ENCODE measurements at places on chromosomes 4 and X.

DNA sequence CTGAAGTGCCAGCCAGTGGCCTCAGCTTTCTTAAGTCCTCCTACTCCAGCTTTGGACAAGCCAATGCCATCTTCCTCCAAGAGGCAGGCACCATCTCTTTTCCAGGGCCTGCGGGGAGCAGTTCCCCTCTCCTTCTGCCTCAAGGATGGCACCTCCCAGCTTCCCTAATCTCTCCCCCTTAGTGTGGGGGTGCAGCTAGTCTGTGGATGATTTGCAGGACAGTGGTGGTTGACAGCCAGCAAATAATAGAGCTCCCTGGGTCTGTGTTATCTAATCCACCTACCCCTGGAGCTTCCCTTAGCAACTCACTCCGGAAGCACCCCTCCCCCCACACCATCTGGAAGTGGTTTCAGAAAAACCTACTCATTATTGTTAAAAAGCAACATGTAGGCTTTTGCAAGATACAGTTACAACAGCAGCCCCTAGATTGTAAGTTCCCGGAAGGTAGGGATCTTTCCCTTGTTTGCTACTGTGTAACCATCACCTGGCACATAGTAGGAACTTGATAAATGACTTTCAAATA is 247.1 kb downstream of the BCOR start:
- no peak for DNase-seq

GRCh38 chr4:177214935-177215334 is 94.7 kb upstream of the NEIL3 start:
- DNase-seq = no peak

- no peak for DNase-seq
Observed at GRCh38 chrX:36577006-36577405, 431.2 kb upstream of the FAM47C start.

DNA sequence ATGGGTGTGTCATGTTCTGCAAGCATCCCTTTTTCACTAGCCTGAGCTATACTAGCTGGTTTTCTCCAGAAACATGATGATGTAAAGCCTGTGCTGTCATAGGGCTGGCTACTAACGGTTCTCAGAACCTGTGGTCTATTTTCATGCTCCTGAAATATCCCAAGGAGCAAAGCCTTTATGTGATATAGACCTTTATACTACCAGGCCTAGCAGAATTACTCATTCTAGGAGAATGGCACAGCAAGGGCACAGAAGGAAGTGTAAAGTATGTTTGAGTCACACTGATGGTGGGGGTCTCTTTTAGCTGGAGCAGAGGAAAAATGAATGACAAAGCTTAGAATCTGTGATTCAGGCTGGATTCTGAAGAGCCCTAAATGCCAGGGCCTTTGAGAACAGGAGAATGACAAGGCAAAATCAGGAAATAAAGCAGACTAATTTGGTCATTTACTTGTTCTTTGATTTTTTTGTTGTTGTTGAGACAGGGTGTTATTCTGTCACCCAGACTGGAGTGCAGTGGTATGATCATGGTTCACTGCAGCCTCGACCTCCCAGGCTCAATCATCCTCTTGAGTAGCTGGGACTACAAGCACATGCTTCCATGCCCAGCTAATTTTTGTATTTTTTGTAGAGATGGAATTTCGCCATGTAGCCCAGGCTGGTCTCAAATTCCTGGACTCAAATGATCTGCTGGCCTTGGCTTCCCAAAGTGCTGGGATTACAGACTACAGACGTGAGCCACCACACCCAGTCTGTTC is 11.8 kb downstream of the TCEAL1 start:
- no peak for DNase-seq

- no peak for DNase-seq
Observed at GRCh38 chrX:109886122-109886761, 116.7 kb upstream of the TMEM164 start.

DNA sequence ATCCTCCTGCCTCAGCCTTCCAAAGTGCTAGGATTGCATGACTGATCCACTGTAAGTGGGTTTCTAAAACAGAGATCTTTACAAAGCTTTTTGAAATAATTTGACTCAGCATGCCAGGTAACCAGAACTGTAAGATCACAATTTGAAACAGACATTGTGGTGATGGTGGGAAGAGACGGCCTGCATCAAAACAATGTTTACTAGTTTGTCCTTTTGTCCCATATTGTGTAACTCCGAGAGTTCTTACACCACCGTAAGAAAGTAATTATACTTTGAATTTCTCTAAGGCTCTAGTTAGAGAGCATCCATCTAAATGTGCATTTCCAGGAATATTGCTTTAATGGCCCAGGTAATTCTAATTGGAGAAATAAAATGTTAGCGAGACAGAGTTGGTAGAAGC is 594 bp upstream of the ARHGAP24 start:
- DNase-seq = no peak

DNA sequence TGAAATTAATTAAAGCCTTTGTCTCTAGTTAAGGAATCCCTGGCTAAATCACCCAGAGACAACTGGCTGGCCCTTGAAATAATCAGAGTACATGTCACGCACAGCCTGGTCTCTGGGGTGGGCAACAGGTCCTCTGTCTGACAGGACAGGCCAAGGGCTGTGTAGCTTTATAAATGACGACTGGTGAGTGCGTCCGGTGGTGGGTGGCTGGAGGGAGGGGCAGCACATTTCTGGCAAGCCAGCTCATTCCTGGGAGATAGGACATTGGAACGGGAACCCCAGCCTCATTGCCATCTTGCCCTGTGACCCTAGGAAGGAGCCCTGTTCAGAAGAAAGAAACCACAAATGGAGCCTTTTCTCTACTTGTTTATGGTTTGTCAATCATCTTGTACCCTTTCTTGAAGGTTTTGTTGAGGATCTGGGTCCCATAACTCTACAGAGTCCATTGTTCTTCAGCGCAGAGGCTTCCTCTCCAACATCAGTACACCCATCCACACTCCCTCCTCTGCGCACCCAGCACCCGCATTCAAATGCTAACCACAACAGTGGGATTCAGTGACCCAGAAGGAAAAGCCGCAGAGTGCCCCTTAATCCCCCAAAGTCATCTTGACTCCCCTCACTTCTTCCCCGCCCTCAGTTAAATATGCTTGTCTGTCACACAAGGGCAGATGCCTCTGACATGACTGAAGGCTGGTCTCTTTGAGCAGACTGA is 368.1 kb downstream of the UNC5C start:
- DNase-seq = no peak

DNA sequence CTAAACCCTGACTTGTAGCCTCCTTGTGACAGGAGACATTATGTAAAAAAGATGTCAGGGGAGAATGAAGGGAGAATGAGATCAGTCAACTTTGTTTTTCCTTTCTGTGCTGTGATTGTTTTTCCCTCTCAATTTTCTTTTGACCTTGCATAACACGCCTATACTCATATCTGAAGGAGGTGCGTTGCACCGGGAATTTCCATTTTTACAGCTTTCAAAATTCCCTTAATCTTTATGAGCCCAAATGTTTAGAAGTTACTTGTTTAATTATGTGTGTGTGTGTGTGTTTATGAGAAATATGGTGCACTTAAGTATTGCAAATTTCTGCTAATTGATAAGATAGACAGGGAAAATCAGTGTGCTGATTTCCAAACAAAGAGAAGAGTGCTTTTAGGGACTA is 21.6 kb downstream of the SYNPO2 start:
- DNase-seq = no peak

GRCh38 chr4:120466429-120466828 is 399.8 kb upstream of the MAD2L1 start:
- DNase-seq = no peak

GRCh38 chrX:111340054-111340453 is 69.8 kb upstream of the CAPN6 start:
- no peak for DNase-seq

DNA sequence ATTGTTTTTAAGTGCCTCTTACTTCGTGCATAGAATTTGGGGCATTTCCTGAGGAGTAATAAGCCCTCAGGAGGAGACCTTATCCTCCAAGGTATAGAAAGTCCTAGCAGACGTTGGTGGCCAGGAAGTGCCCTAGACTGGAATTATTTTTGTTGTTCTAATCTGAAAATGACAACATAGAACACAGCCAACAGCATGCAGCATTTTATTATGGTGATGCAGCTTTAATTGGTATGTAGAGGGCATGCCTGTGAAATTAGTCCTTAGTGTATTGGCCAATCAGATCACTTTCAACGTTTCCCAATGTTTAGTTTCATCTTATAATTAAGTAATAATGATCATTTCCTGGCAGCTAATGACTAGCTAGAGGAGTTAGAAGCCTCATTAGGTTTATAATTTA is 199.2 kb downstream of the SHROOM3 start:
- DNase-seq = no peak

DNA sequence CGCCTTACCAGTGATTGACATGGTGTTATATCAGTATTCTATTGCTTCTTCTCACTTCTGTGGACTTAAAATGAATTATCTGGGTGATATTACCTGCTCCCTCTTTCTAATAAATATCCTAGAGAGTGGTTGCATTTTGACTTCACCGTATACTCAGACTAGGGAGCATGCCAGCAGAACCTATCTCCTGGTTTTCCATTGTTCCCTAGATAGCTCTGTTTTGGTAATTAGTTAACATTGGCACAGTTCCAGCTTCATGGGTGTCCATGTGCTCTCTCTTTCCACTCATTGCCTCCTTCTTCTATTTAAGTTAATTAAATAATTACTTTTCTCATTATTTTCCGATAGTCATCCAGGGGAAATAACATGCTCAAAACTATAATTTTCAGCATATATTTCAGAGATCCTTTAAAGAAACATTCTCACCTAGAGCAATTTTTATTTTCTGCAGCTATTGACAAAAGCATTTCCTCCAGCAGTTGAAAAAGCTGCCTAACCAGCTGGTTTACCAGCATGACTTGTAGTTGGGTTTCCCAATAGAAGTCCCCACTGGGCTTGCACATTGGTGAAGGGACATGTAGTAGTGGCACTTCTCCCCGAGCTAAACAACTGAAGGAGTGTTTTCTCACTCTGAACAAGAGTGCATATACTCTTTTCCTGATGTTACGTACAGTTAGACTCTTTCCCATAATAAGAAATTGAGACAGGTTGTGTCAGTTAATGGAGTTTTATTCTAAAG is 27.9 kb upstream of the PAPSS1 start:
- no peak for DNase-seq

GRCh38 chr4:156725257-156725656 is 246.3 kb downstream of the PDGFC start:
- no peak for DNase-seq

DNA sequence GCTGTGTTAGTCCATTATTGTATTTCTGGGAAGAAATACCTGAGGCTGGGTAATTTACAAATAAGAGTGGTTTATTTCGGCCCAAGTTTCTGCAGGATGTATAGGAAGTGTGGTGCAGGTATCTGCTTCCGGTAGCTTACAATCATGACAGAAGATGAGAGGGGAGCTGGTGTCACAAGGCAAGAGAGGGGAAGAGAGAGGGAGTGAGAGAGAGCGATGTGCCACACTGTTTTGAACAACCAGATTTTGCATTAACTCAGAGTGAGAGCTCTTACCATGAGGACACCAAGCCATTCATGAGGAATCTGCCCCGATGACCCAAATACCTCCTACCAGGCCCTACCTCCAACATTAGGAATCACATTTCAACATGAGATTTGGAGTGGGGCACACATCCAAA is 627.6 kb upstream of the FRG1 start:
- no peak for DNase-seq

DNA sequence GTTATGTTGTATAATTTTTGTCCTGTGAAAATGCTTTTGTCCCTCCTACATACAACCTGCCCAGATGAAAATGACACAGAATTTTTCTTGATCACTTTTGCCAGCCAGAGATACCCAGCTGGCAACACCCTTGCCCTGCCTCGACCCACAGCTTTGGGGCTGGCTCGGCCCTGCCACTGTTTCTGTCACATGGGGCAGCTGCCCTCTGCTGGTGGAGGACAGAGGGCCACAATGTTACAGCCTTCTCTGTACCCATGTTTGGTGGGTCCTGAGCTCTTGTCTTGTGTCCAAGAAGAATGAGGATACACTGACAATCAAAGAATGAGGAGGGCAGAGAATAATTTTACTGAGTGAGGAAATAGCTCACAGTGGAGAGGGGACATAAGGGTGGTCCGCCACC is 31.1 kb downstream of the BMP15 start:
- no peak for DNase-seq

- no peak for DNase-seq
Observed at GRCh38 chrX:17737710-17737985, 355 bp downstream of the SCML1 start.

- DNase-seq = no peak
Observed at GRCh38 chr4:170229006-170229405, 139.2 kb upstream of the AADAT start.

GRCh38 chr4:16897991-16898827 is at the start of gene LDB2:
Gene LDB2, minus strand, starts transcription at chr4:16898645.
- peak; percentile 16 for DNase-seq

DNA sequence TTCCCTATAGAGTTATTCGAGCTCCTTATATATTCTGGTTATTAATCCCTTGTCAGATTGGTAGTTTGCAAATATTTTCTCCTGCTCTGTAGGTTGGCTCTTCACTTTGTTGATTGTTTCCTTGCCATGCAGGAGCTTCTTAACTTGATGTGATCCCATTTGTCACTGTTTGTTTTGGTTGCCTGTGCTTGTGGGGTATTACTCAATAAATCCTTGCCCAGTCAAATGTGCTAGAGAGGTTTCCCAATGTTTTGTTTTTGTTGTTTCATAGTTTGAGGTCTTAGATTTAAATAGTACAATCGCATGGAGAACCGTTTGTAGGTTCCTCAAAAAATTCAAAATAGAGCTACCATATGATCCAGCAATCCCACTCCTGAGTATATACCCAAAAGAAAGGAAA is 2.3 kb upstream of the SYTL5 start:
- no peak for DNase-seq

GRCh38 chr4:151276787-151277562 is at the start of gene PRSS48:
Gene PRSS48, plus strand, starts transcription at chr4:151277161. Its CDS starts 12 bp downstream, at chr4:151277173.
- DNase-seq = no peak

DNA sequence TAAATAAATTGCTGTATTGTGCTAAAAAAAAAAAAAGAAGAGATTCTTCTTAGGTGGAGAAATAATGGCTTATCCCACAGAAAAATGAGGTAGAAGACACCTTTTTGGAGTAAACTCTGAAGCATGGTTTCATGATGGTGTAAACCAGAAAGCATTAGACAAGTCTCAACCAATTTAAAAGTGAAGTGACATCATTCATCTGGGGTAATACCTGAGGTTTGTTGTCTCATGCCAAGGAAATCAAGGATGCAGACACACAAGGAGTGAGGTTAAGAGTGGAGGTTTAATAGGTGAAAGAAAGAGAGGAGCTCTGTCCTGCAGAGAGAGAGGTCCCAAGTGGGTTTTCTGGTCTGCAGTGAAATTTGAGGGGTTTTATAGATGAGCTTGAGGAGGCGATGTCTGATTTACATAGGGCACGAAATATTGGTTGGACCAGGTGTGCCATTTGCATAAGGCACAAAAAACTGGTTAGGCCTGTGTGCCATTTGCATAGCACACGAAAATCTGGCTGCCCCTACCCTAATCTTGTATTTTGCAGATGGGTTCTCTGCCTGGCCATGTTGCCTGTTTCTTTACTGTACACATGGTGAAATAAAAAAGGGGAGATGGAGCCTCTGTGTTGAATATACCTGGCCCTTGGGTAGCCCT is 25.0 kb upstream of the CWH43 start:
- no peak for DNase-seq

Data from frontal cortex (tissue), 4 donors.